Germinal center (tissue), 1 donor: ENCODE measurements at places on chromosomes 12 and 14.

DNA sequence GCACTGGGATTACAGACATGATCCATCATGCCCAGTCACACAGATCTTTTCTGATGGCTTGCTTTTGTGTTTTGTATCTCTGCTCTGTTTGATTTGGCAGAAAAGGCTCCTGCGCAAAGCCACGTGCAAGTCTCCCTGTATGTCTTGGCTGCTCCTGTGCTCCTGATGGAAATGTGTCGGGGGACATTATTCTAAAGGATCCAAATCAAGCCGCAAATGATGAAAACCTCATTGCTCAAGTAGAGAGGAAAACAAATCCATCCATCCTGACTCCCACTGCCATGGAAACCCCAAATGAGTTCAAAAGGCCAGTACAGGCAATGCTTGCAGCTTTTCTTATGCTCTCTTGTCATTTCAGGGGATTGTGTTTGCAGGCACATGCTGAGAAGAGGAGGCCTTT lies 93.8 kb downstream of the NDUFA12 start:
- DNase-seq: no peak

DNA sequence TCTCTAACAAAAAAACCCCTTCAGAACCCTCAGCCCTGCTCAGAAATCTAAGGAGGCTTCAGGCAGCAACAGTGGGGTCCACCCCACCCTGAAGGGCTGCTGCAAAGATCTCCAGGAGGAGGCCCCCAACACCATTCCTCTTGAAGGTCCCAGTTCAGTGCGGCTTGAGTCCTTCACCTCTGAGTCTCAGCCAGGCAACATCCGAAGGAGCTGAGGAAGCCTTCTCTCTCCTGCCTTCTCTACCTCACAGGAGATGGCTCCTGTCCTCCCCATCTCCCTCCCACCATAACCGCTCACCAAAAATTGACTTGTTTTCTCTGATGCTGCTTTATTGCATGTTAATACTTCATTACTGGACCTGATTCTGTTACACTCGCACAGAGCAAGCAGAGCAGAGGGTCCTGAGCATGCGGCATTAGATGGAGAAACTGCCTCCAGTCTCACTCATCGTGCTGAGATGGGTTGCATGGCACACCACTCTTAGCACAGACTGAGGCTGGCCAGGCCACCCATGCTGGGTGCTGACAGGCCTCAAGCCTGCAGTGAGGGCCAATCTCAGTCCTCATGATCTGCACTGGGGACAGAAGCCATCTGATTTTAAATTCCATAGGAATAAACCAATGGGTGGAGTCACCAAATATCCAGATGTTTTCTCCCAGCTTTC lies 224.8 kb downstream of the CACNA1C start:
- no peak for DNase-seq

- no peak for DNase-seq
These were observed 307.2 kb downstream of the ADGRD1 start for GRCh38 chr12:131260954-131261353.

GRCh38 chr14:73260574-73260973 lies 23.3 kb downstream of the PAPLN start:
- DNase-seq: no peak

DNA sequence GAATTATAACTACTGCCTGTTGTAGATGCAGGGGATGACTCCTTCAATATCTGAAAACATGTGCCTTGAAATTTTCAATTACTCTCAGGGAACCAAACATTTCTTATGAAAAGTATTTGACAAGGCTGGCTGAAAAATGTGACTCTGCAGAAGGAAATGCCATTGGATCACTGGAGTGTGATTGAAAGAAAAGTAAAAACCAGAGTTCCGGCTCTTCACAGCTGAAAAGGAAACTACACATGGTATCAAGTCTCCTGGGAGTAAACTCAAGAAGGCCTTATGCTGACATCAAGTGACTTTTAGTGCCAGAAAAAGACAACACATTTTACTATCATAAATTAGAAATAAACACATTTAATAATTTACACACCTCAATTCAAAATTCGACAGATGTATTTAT lies 693.0 kb downstream of the LRFN5 start:
- DNase-seq: no peak
